Activated CD4-positive, alpha-beta memory T cell treated with anti-CD3 and anti-CD28 coated beads, Interleukin-2, amount 10 ng/mL, durations not matched to agents 7 days and 5 days (primary cell): ENCODE measurements at places on chromosomes 4 and X. TPM values are rescaled to one million over a fixed set of nuclear protein-coding genes. Genes with fewer than 3 reads are reported as not detected.

DNA sequence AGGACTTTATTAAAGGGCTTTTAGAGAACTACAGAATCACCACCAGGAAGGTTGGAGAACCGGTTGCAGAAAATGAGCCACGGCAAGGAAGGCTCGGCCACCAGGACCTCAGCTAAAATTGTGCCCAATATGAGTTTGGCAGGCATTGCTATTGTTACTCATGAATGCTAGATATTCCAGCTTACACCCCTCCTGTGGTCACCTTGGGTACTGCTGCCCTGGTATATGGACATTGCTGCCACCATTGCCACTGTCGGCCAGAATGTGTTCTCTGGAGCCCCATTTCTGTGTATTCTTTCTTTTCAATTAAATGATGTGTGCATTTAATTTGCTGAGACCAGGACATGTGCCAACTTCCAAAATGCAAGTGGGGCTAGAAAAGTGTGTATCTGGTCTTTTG, 626.7 kb upstream of the BOD1L1 start:
- DNase-seq = no peak

DNA sequence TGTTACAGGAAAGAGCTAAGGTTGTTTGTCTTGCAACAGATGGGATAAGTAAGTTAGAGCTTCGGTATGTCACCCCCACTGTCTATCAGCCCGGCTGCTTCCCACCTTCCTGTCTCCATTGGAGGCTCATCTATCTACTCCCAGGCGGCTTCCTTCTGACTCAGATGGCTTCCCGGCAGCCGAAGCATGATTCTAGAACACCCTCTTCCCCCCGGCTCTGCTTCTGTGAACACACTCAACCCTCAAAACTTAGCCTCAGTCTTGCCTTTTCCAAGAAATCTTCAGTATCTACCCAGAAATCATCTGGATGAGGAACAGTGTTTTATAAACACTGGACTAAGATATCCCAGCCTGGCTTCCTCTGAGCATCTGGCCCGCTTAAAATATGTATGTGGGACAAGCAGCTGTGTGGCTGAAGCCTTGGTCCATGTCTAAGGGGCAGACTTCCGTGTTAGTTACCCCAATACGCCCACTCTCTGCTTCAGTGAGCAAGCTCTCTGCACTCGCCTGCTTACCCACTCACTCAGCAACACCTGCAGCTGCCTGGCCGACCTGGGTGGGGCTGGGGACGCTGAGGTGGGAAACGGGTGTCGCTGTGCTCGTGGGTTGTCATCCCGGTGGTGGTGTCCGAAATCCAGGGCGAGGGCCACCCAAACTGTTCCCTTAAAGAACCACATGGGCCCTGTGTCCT, 12.0 kb upstream of the SLC2A9 start:
- no peak for DNase-seq

DNA sequence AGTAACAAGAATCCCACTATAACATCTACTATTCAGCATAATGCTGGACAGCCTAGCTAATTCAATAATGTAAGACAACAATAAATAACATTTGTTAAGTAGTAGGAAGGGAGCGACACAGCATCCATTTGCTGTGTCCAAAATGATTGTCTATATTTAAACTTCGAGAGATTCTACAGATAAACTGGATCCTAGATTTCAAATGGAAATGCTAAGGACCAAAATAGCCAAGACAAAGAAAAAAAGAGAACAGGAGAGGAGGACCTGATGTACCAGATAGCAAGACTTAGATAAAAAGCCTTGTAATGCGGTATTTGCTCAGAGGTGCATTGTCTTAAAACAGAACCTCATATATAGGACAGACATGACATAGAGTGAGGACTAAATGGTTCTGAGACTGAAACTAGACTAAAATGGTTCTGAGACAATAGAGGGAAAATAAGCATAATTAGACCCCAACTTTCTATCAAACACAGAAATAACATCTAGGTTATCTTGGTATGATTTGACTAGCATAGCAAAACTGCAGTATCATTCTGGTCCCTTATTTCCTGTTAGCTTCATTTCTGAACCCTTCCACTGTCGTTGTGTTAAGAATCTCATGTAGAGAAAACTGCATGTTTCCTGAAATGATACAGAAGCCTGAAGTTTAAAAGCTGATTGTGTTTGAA, 3.8 kb downstream of the HPGDS start:
- no peak for DNase-seq

GRCh38 chrX:109345856-109346255, 136.0 kb downstream of the GUCY2F start:
- no peak for DNase-seq

DNA sequence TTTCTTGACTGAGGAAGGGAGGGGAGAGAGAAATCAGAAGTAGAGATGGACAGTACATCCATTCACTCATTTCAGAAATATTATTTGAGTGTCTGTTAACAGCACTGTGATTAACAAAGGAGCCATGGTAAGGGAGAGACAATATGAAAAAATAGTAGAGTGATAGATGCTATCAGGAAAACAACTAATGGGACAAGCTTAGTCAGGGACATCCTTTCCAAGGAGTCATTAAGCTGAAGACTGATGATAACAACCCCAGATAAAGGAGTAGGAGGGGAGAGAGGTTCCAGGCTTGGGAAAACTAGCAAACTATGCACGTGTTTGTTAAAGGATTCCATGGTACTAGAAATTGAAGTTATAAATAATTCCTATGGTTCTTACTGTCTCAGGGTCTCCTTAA, 122.2 kb downstream of the CBR4 start:
- no peak for DNase-seq

DNA sequence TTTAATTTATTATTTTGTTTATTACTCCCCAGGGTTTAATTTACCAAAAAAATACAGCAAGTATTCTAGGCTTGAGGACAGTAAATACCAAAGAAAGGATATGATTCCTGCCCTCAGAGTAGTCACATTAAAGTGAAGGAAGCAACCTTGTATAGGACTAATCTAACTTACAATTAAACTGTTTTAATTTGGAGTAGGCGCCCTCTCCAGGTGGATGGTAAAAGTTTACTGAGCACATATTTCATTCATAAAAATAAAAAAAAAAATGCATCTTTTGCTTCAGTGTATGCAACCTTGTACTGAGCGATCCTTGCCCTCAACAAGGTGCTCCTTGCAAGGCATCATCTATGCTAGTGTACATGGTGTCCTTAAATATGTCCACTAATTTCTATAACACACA, 72.0 kb upstream of the MAGEB16 start:
- DNase-seq = no peak

- no peak for DNase-seq
These were observed 288.5 kb downstream of the ASMT start for GRCh38 chrX:1903236-1903935.

DNA sequence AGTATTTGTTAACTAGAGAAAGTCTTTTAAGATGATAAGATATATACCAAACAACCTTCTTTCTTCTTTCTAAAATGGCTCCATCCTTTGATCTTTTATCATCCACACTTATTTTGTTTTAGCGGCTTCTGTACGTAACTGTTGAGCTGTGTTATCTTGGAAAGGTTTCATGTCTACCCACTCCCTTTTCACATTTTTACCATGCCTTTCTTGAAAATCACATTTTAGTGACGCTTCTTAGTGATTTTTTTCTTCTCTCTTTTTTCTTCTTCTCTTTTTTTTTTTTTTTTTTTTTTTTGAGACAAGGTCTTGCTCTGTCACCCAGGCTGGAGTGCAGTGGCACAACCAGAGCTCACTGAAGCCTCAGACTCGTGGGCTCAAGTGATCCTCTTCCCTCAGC, 135.1 kb downstream of the CHIC2 start:
- DNase-seq = no peak

DNA sequence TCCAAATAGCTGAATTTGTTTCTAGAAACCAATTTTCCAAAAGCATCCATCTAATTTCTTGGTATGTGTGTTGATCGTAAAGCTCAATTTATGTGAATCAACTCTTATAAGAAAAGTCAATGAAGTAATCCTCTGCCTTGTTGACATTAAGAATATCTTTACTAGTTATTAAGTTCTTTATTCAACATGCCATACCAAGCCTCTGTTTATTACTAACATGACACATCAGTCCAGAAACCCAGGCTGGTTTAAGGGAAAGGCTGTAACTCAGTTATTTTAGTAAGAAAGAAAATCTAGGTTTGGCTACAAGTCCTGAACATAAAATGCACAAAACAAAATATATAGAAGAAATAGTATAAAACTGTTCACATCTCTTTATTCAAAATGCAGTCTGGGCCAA, 48.0 kb downstream of the KLHL34 start:
- no peak for DNase-seq

GRCh38 chr4:41933997-41934503, 1.2 kb upstream of the TMEM33 start:
- no peak for DNase-seq

DNA sequence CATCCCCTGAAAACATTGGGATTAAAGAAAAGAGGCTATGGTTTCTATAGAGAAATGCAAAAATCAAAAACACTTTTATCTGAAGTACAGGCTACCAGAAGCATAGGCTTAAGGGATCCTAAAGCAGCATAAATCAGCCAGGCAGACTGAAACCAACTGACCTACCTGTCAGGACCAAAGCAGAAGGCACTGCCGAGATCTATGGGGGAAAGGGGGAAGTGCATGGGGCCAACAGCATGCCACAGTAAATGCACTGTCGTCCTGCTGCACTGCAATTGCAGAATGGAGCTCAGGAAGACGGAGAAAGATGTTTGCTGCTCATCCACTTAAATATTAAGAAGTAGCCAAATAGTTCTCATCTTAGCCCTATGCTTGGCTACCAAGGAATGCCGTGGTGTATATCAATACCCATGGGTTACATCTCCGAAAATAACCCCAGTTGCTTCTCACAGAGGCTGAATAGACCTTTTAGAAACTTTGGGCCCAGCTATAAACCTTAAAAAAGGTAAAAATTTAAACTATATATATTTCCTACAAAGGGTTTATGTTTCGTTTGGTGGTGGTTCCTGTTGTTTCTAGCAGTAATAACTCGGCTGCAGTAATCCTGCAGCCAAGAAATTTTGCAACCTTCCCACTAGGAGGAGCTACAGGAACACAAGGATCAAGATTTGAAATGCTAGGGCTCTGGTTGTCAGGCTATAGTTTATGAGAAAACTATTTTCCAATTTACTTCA, 312.2 kb upstream of the DIAPH2 start:
- no peak for DNase-seq

- no peak for DNase-seq
These were observed 125.0 kb upstream of the SMIM10 start for GRCh38 chrX:134865682-134866255.

DNA sequence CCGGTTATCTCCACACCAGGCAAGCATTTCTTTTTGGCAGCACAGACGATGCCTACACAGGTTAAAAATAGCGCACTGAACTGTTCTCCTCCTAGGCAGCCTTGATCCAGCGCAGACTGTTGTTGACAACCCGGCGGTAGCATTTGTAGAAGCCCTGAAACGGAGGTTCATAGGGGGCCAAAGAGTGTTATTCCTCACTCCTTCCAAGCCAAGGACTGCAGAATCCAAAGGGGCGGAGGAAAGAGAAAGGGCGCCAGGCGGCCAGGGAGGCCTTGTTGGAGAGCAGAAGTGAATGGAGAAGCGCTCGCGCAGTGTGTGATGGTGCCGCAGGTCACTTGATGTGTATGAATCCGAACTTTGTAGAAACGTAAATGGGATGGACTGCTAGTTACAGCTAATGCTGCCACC, 82.7 kb downstream of the TENM3 start:
- DNase-seq = no peak

DNA sequence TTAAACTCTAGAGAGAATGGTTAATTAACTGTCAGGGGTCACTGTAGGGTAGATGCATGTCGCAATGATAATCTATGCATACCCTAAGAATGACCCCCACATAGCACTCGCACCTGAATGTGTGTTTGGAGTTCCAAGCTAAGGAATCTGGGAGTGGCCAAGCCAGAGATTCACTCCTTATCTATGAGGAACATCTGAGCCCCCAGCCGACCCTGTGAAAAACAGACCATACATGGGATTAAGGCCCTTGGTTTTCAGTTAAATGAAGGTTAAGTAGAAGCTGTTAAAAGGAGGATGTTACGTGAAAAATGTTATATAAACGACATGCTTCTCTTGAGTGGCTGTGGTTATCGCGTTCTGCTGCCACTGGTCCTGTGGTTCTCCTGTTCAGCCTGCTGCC, 147.2 kb downstream of the RELL1 start:
- DNase-seq = no peak

DNA sequence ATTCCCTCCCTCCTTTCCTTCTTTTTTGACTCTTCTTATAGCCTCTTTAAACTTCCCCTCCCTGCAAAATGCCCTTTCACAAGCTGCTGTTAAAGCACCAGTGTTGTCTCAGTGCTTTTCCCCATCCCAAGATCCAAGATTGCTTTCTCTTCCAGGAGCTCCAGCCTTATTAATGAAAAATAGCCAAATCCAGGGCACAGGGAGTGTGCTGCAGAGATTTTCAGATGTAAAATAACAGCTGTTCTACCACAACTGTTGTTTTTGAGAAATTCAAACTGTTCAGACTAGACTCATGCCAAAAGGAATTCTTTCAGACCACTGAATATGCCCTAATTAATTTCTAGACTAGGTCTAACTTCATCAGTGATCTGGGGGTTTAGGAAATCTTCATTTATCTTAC, 47.0 kb upstream of the GPC3 start:
- DNase-seq = no peak

- DNase-seq = no peak
These were observed 17.1 kb upstream of the ANXA3 start for GRCh38 chr4:78534286-78534955.

- DNase-seq = no peak
These were observed 111.4 kb upstream of the EOLA2 start for GRCh38 chrX:150049647-150050046.

- no peak for DNase-seq
These were observed 50.9 kb downstream of the USP26 start for GRCh38 chrX:133045986-133046385.

GRCh38 chr4:167893531-167893930, 198.8 kb upstream of the ANXA10 start:
- no peak for DNase-seq

- DNase-seq = no peak
These were observed 150.6 kb upstream of the SLC4A4 start for GRCh38 chr4:71188156-71188640.

- no peak for DNase-seq
These were observed 13.2 kb downstream of the FRMD7 start for GRCh38 chrX:132114607-132115006.

DNA sequence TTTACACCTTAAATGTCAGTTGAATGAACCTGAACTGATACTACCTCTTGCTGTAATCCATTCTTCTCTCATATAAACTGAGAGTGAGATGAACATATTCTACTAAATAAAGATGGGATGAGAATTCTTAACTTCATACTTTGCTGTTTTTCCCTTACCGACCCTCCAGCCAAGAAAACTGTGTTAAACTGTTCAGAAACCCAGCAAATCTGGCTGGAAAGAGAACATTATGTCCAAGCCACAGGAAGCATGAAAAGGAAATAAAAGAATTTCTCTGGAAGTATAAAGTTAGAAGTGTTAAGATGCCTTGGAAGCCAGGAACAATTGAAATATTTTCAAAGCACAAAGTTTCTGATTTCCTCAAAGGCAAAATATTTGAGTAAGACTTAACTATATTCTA, 22.9 kb downstream of the NPY1R start:
- no peak for DNase-seq

Gene GAB1
- total RNA-seq = 0.80 TPM

Gene OTUD6A
- total RNA-seq = not detected

Gene PSAPL1
- total RNA-seq = not detected

Gene RAB9B
- 0.45 TPM for total RNA-seq

Gene TRIML2
- total RNA-seq = not detected

Gene TLL1
- not detected for total RNA-seq

Gene SYTL5
- not detected for total RNA-seq

Gene EVC2
- 2.2 TPM for total RNA-seq
